NCI-H2029 (cell line): ENCODE measurements at places on chromosomes 6 and 20.

- DNase-seq = no peak
Measured at GRCh38 chr20:18265441-18265840, 22.9 kb upstream of the ZNF133 start.

- DNase-seq = no peak
Measured at GRCh38 chr6:114063956-114064355, 93.0 kb upstream of the HDAC2 start.

- DNase-seq = no peak
Measured at GRCh38 chr6:147528511-147529145, 20.1 kb downstream of the SAMD5 start.

DNA sequence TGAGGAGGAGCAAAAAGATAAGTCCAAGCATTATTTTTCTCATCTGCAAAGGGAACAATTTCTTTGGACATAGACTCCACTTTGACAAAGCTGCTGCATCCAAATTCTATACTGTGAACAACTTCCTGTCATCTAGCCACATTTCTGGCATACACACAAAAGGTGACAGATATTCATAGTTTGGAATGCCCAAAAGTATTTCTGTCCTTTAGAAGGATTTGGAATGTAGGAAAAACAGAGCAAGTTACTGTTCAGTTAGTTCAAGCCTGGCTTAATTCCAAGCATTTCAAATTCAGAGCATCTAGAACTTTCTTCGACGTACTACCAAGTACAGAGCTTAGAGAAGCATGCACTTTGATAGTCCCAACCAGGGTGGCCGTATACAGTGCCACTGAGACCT lies 134.0 kb downstream of the PDE7B start:
- no peak for DNase-seq

DNA sequence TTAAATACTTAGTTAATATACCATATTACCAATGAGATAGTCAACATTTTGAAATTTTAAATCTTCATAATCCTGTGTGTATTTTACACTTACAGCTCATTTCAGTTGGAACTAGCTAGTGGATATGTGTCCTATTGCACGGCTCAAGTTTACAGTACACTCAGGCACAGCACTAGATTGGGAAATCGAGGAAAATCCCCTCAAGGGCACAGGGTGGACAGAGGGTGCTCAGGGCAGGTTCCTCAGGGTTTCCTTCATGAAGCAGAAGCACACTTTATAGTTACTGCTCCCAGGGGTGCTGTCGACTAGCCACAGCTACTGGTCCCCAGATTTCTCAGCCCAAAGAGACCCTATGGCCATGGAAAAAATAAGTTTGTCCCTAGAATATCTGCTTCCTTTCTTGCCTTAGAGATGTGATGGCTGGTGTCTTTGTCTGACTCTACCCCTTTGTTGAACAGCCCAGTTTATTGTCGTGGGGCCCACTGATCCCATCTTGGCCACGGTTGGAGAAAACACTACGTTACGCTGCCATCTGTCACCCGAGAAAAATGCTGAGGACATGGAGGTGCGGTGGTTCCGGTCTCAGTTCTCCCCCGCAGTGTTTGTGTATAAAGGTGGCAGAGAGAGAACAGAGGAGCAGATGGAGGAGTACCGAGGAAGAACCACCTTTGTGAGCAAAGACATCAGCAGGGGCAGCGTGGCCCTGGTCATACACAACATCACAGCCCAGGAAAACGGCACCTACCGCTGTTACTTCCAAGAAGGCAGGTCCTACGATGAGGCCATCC lies 1.5 kb downstream of the BTN2A1 start:
- no peak for DNase-seq

DNA sequence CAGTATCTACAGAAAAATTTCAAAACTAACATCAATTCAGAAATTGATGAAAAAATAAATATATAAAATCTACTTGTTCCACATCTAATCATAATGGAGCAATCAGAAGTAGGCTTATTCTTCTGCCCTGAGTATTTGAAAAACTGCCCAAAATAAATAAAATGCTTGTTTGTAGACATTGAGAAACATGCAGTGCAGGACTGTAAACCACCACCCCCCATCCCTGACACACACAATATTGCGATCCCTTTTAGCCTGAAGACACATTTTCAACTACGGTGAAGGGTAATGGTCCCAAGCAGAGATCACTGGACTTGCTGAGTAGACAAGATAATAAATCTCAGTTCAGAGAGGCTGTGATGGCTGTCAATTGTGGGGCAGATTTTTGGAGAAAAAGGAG lies 261.5 kb downstream of the C6orf118 start:
- no peak for DNase-seq

- no peak for DNase-seq
Measured at GRCh38 chr20:62357187-62357667, 9.9 kb downstream of the LAMA5 start.

- no peak for DNase-seq
Measured at GRCh38 chr6:141347086-141347485, 785.6 kb upstream of the GJE1 start.

DNA sequence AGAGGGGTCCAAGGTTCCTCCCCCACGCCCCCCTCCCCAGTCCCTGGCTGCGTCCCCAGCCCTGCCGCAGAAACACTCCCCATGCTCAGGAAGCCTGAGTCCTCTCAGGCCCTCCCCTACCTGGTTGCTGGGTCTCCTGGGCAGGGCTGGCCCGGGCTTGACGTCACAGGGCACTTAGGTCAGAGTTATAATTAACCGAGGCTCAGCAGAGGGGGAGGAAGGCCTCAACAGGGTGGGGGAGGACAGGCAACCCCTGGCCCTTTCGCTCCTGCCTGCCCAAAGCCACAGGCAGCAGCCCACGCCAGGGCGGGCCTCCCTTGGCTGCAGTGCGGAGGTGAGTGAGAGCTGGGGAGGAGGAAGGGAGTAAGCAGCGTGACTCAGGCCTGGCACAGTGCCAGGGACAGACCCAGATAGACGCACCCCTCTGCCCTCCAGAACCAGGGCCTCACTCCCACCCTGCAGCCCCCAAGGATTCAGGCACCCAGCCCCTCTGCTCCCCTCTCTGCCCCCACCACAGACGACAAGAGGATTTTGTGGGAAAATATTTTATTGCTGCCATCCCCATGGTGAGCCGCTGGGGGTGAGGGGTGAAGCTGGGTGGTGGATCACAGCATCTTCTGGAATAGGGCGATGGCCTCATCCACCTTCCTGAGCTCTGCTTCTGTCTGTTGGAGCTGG lies at the start of gene VWA7:
Gene VWA7 (minus strand): TSS at position 340 of the 678 bp plus-strand sequence. CDS start 549 bp downstream, outside the sequence.
- peak; percentile 85 for DNase-seq

GRCh38 chr6:77482981-77483380 lies 19.7 kb upstream of the HTR1B start:
- no peak for DNase-seq

DNA sequence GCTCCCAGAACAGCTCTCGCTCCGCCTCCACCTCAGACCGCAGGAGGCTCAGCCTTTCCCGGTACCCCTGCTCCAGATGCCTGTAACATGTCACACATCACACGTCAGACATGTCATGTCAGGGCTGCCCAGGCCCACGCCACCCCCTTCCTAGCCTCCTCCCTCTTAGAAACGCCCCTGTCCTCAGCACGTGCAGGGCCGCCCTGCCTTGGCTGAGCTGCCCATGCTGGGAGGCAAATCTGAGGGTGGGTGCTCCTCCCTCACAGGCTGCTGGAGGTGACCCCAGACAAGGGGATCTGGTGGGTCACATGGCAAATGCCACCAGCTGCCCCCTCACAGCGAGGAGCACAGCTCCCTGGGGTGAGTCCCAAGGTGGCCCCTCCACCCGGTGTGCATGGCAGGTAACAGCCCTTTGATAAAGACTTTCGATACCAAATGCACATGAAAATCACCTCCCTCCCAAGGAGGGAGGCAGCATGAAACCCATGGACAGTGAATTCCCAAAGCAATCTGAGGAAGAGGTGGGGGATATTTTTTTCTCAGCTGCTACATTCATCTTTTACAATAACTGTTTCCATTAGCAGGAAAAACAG lies 84.1 kb downstream of the GINS1 start:
- DNase-seq = no peak

DNA sequence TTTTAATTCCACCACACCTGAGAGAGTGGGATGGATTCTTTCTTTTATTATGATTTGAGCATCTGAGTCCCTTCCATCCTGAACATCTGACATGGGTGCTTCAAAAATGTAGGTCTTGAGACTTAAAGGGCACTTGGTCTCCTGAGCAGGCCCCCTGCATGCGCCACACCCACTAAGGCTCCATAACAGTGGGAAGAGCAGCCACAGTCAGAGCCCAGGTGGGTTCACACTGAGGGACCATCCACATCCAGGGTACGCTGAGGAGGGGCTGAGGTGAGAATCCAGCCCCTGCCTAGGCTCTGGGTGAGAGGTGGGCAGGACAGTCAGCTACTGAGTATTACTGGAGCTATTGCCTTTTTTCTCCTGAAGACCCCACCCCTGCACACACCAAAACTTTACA lies 42.7 kb downstream of the HLA-A start:
- no peak for DNase-seq

DNA sequence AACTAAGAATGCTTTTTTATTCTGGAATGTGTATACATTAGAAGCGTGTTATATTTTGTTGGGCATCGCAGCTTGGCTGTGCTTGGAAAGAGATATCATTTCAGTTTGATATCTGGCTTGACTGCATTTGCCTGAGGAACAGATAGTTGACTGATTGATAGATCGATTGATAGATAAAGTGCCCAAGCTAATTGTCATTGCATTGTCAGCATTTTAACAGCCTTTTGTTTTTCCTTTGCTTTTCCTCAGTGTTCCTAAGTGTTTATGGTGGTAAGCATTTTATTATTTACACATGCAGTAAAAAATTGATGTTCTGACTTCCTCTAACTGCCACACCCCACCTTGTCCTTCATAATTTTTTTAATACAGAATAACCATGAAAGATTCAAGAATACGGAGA lies 180.9 kb upstream of the GRIK2 start:
- DNase-seq = no peak

GRCh38 chr20:24937579-24937978 lies 11.5 kb upstream of the CST7 start:
- DNase-seq = no peak

- DNase-seq = no peak
Measured at GRCh38 chr20:38143646-38144554, 21.2 kb downstream of the TGM2 start.

GRCh38 chr6:154907291-154907690 lies 87.8 kb upstream of the TIAM2 start:
- no peak for DNase-seq

GRCh38 chr6:81744131-81744530 lies 8.3 kb downstream of the TENT5A start:
- DNase-seq = no peak
